Activated T-cell treated with anti-CD3 and anti-CD28 coated beads, Interleukin-2, amount 50 U/mL, for 4 hours (primary cell): ENCODE measurements at places on chromosomes 1 and 21.

- DNase-seq = no peak
Measured at GRCh38 chr1:202155478-202156021, 4.9 kb downstream of the PTPN7 start.

- DNase-seq = no peak
Measured at GRCh38 chr1:180002437-180002836, 47.8 kb downstream of the CEP350 start.

- DNase-seq = no peak
Measured at GRCh38 chr1:181151378-181152326, 63.2 kb downstream of the IER5 start.

- DNase-seq = no peak
Measured at GRCh38 chr1:32094746-32095521, 12.9 kb upstream of the KPNA6 start.

GRCh38 chr1:31795801-31796621 is 19.8 kb downstream of the SPOCD1 start:
- no peak for DNase-seq

- no peak for DNase-seq
Measured at GRCh38 chr1:147409886-147410285, 131.4 kb upstream of the BCL9 start.

- DNase-seq = no peak
Measured at GRCh38 chr1:11634365-11635192, 19.6 kb downstream of the FBXO2 start.

DNA sequence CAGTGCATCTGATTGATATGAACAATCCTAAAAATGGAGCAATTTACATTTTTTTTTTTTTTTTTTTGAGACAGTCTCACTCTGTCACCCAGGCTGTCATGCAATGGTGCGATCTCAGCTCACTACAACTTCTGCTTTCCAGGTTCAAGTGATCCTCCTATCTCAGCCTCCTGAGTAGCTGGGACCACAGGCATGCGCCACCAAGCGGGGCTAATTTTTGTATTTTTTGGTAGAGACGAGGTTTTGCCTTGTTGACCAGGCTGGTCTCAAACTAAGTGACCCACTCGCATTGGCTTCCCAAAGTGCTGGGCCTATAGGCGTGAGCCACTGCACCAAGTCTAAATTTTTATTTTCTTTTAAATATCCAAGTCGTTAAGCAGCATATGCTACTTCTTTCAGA is 109.0 kb downstream of the FAF1 start:
- no peak for DNase-seq

DNA sequence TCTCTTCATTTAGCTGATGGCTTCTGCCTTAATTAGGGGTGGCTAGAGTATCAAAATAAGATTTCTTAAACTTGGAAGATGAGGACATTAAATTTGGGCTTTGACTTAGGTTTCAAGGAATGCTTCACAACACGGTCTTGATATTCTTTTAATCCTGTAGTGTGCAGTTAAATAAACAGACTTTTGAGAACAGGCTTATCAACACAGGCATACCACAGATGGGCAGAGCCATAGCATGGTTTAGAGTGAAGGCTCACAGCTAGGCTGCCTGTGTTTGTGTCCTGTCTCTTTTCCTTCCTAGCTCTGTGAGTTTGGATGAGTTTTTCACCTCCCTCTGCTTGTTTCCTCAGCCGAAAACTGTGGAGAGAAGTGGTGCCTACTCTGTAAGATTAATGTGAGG is 102.3 kb upstream of the IPO9 start:
- no peak for DNase-seq

- no peak for DNase-seq
Measured at GRCh38 chr1:184433956-184434502, 47.2 kb downstream of the C1orf21 start.

DNA sequence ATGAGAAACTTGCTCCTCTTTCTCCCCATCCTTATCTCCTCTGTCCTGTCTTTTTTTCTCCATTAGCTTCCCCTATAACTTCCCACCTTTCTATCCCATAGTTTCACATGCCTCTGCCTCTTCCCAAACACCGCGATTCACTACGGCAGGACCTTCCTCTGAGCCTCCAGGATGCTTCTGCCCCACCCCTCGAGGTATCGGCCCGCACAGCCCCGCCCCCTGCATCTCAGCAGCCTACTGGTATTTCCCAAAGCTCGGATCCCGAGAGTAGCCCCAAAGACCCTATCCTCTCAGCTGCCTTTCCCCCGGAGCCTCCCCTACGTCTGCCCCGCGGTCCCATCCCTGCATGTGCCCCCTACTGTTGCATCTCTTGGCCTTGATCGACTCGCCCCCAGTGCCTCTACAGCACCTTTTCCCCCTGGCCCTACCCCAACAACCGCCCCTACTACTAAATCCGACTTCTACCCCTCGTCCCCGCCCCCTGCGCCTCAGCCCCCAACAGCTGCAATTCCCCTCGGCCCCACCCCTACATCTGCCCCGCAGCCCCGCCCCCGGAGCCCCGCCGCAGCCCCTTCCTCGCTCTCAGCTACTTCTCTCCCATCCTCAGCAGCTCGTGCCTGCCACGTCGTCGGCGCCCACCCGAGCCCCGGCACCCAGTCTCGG is 512 bp downstream of the PIAS3 start:
- peak; percentile 55 for DNase-seq

- DNase-seq = no peak
Measured at GRCh38 chr1:87844251-87844650, 515.6 kb downstream of the LMO4 start.

- peak; percentile 39 for DNase-seq
Measured at GRCh38 chr1:192609110-192610079, 26.6 kb upstream of the RGS13 start.

- DNase-seq = no peak
Measured at GRCh38 chr21:46046471-46046870, 51.4 kb upstream of the COL6A2 start.

DNA sequence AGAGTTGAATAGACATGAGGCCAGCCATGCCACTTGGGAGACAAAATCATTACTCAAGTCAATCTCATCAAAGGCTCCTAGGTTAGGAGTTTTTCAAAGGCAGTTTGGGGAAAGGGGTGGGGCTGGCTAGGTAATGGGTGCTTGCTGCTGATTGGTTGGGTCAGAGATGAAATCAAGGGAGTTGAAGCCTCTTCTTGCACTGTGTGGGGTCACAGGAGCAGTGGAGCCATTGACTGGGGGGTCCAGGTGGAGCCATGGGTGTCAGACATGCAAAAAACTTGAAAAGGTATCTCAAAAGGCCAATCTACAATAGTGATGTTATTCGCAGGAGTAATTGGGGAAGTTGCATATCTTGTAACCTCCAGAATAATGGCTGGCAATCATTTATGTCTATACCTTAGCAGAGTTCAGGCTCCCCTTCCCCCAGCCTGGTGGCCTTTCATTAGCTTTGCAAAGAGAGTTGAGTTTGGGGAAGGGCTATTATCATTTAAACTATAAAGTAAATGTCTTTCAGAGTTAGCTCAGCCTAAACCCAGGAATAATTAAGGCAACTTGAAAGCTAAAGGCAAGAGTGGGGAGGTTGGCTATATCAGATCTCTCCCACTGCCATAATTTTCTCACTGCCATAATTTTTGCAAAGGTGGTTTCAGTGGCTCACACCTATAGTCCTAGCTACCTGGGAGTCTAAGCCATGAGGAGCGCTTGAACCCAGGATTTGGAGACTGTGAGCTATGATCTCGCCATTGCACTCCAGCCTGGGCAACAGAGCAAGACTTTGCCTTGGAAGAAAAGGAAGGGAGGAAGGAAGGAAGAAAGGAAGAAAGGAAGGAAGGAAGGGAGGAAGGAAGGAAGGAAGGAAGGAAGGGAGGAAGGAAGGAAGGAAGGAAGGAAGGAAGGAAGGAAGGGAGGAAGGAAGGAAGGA is 7.8 kb upstream of the PINK1 start:
- no peak for DNase-seq

DNA sequence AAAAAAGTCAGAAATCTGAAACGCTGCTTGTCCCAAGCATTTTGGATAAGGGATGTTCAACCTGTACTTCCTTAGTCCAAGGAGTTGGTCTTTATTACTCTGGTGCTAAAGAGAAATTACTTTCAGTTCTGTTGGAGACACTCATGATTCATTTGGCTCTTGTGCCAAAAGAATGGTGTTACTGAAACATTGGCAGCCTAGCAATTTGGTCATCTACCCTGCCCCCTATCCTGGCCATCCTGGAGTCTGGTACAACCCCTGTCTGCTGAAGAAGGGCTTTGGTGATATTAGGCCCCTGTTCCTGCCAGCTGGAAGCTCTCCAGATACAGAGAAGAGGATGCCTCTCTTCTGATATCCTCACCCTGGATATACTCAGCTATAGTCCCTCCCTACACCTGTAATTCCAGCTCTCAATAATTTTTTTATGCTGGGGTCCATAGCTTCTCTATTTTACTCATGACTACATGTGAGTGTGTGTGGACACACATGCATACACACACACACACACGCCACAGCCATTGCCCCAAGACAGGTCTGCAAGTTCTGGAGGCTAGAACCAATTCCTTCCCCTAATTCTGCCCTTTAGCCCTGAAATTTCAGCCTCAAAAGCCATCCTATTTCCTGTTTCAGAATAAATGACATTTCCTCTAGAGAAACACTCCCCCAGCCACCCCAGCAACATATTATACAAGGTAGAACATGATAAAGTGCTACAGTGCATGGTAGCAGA is 40.0 kb downstream of the LHX8 start:
- no peak for DNase-seq

DNA sequence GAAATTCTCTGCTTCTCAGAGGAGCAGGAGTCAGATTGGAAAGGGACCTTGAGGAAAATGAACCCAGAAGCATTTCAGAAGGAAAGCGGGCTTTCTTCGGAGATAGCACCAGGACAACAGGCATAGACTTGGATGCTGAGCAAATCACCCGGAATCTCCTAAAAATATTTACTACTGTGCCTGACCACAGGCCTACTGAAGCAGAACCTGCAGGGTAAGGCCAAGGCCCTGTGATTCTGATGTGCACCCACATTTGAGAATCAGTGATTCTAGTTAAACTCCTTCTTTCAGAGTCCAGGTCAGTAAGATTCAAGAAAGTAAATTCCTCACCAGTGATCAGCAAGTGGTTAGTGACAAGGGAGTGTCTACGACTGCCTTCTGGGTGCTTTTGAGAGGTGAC is 307.3 kb upstream of the DUSP10 start:
- no peak for DNase-seq

DNA sequence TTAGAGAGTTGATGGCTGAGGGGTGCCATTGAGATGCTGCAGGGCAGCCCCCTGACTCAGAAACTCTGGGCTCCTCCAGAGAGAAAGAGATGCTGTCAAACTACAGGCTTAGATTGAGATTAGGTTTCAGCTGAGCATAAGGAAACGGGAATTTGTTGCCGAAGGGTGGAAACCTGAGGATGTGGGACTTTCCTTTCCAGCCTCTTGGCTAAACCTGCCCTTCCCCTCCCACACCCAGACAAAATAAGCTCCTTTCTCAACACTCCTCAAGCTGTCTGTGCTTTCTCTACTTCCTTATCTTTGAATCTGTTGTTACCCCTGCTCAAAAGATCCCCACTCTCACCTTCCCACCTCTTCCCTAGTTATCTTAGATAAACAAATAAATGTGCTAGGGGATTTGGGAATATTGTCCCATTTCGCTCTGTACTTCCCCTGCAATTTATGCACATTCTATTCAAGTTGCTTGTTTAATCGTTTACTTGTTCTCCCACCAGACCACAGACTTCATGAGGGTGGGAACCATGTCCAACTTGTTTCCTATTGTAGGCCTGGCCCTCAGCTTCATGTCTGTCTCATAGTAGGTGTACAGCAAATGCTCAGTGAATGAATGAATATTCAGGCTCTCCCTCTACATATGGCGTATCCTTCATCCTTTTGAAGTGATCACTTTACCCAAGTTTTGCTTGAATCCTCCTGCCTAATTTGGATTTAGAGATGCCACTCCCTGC is 30.6 kb upstream of the MARK1 start:
- DNase-seq = no peak

GRCh38 chr1:22654692-22655091 is 1.7 kb downstream of the C1QB start:
- no peak for DNase-seq

DNA sequence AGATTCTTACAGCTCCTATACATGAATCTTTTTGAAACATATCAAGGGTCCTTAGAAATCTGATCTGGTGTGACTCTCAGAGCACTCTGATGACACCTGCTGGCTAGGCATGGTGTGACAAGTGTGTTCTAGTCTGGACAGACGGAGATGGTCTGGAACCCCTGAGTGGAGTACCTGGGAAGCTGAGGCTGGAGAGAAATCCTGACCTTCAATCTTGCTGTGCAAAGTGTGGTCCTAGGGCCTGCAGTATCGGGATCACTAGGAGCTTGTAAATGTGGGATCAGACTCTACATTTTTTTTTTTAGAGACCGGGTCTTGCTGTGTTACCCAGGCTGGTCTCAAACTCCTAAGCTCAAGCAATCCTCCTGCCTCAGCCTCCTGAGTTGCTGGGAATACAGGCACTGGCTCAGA is 78.6 kb upstream of the SOD1 start:
- peak; percentile 78 for DNase-seq

- DNase-seq = no peak
Measured at GRCh38 chr1:117284399-117285215, 73.9 kb upstream of the VTCN1 start.

DNA sequence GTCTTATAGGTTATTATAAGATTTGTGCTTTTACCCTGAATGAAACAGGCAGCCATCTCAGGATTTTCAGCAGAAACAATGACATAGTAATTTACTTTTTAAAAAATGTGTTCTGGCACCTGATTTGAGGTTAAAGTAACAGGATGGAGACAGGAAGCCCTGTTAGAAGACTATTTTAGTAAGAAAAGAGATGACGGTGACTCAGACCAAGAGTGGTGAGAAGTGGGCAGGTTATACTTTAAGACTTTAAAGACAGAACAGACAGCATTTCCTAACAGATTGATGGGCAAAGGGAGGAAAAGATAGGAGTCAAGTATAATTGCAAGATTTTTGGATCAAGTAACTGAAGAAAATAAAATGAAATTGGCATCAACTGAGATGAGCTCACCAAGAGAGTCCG is 436.8 kb upstream of the NR5A2 start:
- no peak for DNase-seq

GRCh38 chr1:116804736-116805135 is 50.5 kb downstream of the CD2 start:
- DNase-seq = no peak

GRCh38 chr1:102572637-102573036 is 535.7 kb downstream of the COL11A1 start:
- no peak for DNase-seq

- no peak for DNase-seq
Measured at GRCh38 chr1:233327651-233328141, at the start of gene MAP3K21. TSS of gene MAP3K21 (plus strand) at chr1:233327724. CDS start at chr1:233328029, 305 bp downstream.

DNA sequence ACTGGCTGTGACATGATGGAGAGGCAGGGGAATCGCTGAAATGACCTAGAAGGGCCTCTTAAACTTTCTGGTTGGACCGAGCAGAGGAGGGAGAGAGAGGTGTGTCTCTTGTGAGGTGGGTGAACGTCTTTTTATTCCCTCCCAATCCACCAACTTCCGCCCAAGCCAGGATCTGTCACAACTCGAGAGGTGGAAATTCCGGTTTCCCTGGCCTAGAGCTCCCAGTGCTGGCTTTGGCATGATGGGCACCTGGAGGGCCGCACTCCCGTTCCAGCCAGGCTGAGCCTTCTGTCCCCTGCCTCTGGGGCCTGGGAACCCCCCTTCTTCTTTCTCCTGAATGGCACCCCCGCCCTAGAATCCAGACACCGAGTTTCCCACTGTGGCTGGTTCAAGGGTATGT is at the start of gene SEMA4A:
SEMA4A (plus strand) TSS at position 224 of the 400 bp plus-strand sequence. CDS start 994 bp downstream, outside the sequence.
- DNase-seq = no peak
